ENCODE measurements at places on chromosomes 13 and 19.

DNA sequence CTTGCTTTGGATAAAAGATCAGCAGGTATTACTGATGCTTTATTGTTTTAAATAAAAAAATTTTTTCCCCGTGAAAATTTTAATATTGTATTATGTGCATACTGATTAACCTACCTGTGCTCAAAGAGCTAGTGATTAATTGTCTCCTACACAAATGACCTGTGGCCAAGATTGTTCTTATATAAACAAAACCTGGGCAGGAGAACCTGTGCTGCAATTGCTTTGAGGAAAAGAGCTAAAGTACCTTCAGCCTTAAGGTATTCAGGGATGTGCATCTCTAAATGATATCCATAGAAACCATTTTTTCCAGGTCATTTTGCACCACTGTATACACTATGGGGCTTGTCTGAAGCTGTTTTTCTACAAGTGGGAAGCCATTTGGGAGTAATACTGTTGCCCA lies 1.2 kb downstream of the FRY start:
- DNase-seq = no peak

DNA sequence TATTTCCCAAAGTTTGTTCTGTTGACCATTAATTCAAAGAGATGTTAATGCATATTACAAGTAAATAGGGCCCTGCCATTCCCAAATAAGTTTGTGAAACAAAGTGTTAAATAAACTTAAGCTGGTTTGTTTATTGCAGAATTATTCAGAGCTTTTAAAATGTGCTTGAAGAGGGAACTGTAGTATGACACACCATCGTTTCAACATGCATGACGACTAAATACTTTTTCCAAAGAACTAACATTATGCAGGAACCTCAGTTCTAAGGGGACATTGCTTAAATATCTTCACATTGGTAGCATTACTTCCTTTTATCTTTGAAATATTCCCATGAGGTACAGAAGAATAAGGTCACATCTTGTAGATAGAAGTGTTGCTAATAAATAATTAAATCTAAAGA lies 14.6 kb downstream of the LHFPL6 start:
- DNase-seq = no peak

- DNase-seq = no peak
Observed at GRCh38 chr13:24187185-24187584, 26.7 kb downstream of the SPATA13 start.

GRCh38 chr13:79604752-79605151 lies 123.8 kb downstream of the NDFIP2 start:
- no peak for DNase-seq

DNA sequence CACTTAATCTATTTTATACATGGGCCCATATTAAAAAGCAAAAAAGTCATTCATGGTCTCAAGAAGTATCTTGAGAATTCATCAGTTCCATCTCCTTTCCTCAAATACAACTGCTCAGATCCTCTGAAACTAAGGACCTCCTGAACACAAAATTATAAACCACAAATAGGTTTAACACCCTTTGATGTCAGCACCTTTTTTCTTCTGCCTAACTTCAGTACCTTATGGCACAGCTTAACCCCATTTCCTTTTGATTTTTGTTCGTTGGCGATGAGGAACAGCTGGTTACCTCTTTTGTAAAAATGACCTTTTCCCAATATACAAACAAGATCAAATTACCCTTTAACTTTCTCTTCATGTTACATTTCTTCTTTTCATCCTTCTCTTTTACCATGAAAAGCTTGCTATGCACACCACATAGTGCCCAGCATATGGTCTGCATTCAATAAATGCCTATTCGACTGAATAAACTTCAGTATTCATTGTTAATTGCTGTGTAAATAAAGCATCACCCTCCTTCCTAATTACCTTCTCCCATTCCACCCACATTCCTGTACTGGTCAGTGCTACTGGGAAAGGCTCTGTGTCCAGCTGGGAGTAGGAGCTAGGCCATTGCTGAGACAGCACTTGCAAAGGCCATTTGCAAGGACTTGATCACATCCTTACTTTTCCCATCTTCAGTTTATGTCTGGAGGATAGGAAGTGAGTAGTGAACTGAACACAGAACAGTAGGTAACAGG lies 317.9 kb downstream of the SHISA2 start:
- DNase-seq = no peak

- DNase-seq = peak; percentile 87
Observed at GRCh38 chr19:17766543-17767131, 15.4 kb downstream of the FCHO1 start.

DNA sequence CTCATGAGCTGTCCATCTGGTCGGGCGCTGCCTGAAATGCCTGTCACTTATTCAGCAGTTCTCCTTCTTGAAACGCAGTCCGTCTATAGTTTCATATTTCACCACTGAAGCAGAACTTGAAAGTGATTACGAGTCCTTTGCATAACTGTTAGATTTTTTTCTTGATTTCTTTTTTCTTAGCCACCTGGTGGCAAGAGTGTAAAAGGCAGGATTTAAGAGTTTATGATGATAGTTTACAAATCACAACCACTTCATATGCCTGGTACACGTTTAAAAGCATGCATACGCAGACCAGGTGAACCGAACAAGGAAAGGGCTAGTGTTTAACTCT lies 45.8 kb downstream of the GGACT start:
- peak; percentile 9 for DNase-seq

- no peak for DNase-seq
Observed at GRCh38 chr19:51137792-51138425, 4.2 kb upstream of the SIGLEC7 start.

- DNase-seq = no peak
Observed at GRCh38 chr19:19508217-19508616, 7.1 kb downstream of the TSSK6 start.

- no peak for DNase-seq
Observed at GRCh38 chr19:43688059-43688701, 18.2 kb upstream of the PLAUR start.

- no peak for DNase-seq
Observed at GRCh38 chr13:41216160-41216559, 21.8 kb upstream of the KBTBD7 start.

GRCh38 chr13:36026531-36026930 lies 104.7 kb downstream of the DCLK1 start:
- DNase-seq = no peak

GRCh38 chr13:53142306-53142705 lies 113.7 kb downstream of the OLFM4 start:
- DNase-seq = no peak

GRCh38 chr19:4066682-4067395 lies at the start of gene ZBTB7A:
ZBTB7A (minus strand) TSS chr19:4066899; CDS start chr19:4055232, 11,667 bp downstream.
- DNase-seq = peak; percentile 89

- DNase-seq = peak; percentile 49
Observed at GRCh38 chr13:30113983-30114570, 193.3 kb downstream of the KATNAL1 start.

DNA sequence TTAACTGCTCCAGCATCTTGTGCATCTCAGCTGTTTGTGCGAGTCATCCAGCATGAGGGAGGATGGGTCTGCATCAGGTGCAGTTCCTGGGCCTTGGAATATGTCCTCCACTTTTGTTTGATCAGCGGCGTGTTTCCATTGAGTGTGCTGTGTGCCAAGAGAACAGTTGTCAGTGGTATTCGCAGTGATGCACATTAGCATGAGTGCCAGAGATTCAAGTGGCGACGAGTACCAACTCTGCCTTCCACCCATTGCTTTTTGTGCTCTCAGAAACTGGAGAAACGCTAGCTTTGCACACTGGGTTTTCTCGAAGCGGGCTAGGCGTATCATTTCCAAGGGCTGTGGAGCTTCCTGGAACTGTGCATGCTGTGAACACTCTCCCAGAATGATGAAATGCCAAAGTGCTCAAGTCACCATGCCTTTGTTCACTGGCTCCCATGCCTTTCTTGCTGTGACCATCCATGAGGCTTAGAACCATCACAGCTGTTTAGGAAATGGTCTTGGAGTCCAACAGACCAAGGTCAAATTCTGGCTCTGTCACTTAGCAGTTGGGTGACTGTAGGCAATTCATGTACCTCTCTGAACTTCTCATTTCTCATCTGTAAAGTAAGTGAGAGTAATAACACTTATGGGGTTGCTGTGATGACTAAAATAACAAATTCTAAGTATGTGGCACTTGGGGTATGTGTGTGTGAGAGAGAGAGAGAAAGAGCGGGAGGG lies 18.4 kb downstream of the LRCH1 start:
- DNase-seq = no peak

GRCh38 chr19:55503502-55504251 lies 15.4 kb downstream of the SSC5D start:
- DNase-seq = peak; percentile 73

DNA sequence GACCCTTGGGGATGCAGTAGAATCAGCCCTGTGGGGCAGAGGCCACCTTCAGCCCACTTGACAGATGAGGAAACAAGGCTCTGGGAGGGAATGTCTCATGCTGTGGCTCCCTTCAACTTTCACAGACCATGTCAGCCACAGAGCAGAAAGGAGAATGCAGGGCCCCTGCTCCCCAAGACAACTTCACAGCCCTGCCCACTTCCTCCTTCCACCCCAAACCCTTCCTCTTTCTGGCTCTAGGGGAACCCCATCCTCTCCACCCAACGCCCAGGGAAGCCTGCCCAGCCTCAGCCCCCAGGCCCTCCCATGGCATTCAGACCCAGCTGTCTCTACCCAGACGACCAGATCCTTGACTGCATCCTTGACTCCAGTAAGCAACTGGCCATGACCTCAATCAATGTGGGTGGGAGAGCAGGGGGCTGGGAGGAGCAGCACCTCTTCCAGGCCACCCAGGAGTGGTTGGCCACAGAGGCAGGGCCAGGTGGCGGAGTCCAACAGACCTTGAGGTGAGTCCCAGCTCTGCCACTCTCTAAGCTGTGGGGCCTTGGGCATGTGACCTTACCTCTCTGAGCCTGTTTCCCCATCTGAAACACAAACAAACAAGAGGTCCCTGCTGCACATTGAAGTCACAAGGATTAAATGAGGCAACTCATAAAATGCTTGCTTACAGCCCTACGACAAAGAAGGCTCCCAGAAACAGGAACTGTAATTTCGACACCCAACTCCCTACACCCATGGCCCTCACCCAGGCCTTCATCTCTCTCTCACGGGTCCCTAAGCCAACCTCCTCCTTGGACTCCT lies 15.8 kb downstream of the DEDD2 start:
- no peak for DNase-seq

DNA sequence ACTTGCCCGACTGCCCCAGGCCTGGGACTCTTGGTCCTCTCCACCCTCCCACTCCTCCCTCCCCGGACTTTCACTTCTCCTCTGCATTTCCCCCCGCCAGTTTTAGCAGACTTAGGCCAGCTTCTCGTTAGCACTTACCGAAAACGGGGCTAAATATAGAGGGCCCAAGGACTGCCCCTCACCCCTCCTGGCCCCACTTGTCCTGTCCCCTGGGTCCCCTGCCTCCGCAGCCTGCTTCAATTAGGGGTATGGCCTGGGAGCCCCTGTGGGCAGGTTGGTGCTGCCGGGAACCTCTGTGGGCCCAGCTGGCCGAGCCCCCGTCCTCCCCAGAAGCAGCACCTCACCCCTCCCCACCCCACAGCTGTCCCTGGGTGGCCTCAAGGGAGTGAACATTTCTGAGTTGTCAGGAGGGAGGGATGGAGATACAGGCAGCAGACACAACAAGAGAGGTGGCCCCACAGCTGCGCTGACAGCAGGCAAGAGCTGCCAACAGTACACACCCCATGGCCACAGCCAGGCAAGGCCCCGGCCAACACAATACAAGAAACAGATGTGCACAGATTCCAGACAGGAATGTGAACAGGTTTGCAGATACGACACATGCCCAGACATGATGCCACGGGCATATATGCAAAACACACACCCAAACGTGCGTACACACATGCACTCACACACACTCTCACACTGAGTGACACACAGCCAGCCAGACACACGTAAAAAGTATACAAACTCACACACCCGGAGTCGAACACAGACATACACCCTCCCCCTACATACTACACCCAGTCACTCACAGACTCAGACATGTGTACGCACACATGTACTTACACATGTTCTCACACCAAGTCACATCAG lies 2.6 kb downstream of the POU2F2 start:
- no peak for DNase-seq

GRCh38 chr19:4229179-4229931 lies at the start of gene EBI3:
EBI3 (plus strand) TSS chr19:4229523; CDS start chr19:4229551, 28 bp downstream.
- DNase-seq = no peak

- DNase-seq = no peak
Observed at GRCh38 chr13:75581874-75582640, 32.5 kb downstream of the UCHL3 start.

DNA sequence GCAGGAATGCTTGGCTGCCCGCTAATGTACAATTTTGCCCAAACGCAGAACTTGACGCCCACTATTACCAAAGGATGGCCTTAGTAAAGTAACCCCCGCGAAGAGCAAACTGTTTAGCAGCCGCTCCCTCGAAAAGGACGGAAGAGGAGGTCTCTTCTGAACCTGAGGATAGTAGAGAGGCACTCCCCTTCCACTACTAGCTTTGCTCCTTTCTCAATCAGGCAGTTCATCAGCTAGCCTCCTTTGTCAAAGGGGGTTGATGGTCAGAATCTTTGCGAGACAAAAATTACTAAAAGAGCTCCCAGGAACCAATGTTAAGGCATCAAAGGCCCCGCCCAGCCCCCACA lies 534 bp downstream of the CAB39L start:
- no peak for DNase-seq

- no peak for DNase-seq
Observed at GRCh38 chr13:58452123-58452623, 820.6 kb downstream of the PCDH17 start.

DNA sequence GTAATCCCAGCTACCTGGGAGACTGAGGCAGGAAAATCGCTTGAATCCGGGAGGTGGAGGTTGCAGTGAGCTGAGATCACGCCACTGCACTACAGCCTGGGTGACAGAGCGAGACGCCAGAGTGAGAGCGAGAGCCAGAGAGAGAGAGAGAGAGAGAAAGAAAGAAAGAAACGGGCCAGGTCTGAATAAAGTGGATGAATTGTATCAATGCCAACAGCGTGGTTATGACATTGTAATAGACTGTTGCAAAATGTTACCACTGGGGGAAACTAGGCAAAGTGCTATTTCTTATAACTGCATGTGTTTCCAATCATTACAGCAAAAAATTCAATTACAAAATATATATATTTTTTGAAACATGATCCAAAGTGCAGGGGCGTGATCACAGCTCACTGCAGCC lies 11.8 kb upstream of the BTBD2 start:
- no peak for DNase-seq

DNA sequence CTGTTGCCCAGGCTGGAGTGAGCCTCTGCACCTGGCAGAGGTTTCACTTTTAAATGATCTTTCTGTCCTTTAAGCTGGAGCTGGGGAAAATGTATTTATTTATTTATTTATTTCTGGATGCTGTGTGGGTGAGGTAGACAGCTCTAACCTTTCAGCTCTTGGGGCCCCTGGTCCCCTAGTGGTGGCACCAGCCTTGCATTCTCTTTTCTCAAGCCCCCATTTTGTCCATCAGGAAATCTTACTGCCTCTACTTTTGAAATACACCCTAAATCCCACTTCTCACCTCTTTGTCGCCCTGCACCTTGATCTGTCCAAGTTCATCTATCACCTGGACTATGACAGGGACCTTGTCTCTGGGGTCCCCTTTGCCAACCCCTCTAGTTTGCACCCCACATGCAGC lies 2.1 kb upstream of the B9D2 start:
- DNase-seq = no peak

GRCh38 chr13:71851498-71852409 lies 15.2 kb downstream of the DACH1 start:
- no peak for DNase-seq

GRCh38 chr13:95137096-95137495 lies 164.2 kb downstream of the ABCC4 start:
- DNase-seq = no peak

All from LoVo (cell line).